ENCODE measurements at places on chromosomes 5 and 9. TPM values are rescaled to one million over a fixed set of nuclear protein-coding genes. Genes with fewer than 3 reads are reported as not detected.
A peak's percentile ranks its signal among the peaks of the same experiment; 100 is the strongest.

DNA sequence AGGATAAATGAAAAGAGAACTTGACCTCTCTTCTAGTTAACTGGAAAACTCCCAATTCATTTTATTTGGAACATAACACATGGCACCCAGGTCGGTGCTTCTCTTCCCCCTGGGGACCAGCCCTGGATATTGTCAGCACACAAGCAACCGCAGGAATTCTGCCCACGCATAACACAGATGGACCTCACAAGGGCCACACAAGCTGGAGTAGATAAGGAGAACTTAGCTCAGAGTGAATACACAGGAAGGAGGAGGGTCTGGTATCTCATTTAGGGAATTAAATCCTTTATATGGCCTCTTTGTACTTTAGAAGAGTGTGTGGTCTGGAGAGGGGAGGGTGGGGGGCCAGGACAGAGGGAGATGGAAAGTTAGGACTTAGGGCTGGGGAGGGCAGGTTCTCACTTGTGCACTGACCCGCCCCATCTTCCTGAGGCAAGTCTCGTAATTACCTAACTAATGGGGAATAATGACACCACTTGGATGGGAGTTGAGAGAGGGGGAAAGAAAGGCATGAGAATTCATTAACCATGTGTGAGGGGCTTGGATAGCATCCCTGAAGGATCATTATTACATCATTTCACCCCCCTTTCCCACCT, 341.2 kb upstream of the WWC1 start:
- no peak for DNase-seq

GRCh38 chr9:137276473-137277328, 825 bp upstream of the TOR4A start:
- peak; percentile 68 for DNase-seq

DNA sequence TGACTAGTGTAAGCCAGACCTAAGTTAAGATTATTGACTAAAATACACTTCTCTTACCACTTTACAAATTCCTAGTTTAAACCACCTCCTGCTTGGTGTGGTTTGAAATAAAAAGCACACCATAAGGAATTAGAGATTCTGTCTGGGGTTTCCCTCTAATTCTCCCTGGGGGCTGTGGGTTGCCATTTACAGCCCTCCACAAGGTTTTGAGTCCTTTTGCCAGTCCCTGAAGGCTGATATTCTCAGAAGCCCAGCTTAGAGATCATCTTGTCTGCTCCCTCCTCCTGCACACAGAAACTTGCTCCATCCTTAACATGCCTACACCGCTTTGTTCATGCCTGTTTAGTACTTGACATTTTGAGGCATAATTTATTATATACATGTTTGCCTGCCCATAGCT, 7.2 kb upstream of the LMNB1 start:
- no peak for DNase-seq

DNA sequence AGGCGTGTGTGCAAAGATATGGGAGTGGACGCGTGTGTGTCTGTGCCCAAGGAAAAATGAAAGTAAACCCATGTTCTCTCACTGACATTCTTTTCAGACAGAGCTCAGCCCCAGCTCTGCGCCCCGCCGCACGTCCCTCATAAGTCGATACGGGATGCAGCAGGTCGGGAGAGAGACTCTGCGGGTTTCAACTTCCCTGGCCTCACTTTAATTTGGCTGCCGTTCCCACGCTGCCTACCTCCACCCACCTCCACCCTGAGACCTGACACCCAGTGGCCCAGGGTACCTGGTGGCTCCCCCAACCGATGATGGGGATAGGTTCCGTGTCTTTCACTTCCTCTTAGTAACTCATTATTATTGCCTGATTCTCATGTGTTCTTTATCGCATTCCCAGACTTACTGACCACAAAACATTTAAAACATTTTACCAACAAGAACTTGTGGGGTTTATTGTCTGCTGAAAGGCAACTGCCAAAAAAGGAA, 19.4 kb downstream of the LHX2 start:
- DNase-seq = no peak

GRCh38 chr5:172505403-172505759, 51.1 kb upstream of the SH3PXD2B start:
- peak; percentile 29 for DNase-seq

GRCh38 chr9:127179633-127180441, 57.4 kb upstream of the ANGPTL2 start:
- DNase-seq = no peak

GRCh38 chr5:154234551-154234950, 44.0 kb downstream of the GALNT10 start:
- DNase-seq = no peak

DNA sequence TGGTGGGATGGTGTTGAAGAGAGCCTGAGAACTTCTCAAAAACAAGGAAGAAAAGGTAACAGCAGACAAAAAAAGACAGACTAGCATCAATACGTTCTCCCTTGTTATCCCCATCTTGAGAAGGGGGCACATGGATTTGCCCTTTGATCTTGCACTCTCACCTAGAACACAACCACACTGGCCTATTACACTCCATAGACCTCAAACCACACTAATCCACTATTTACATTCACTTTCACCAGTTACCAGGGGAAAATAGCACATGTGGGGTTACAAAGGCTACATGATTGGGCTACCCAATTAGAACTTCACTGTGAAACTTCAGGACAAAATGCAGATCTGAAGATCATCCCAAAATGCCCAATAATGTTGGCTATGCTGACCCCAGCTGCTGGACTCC, 72.6 kb upstream of the SELENOP start:
- DNase-seq = no peak

DNA sequence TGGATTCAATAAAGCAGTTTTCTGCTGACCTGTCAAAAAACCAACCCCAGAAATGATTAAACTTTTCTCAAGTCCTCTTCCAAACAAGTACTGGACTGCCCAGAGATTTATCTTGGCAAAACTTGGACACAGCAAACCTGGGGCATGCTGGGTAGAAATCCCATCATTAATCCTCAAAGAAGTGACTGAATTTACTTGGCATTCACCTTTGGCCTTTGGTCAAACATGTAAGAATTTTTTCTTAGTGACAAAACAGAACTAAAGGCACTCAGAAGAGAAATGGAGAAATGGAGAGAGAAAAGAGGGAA, 248.6 kb upstream of the NREP start:
- no peak for DNase-seq

PRRX2 gene
- 0.50 TPM for total RNA-seq

CA9 gene
- not detected for total RNA-seq

GFI1B gene
- 0.45 TPM for total RNA-seq
